ENCODE measurements at places on chromosomes 4 and X.

GRCh38 chrX:121216641-121217374 is 169.4 kb downstream of the GLUD2 start:
- no peak for DNase-seq

DNA sequence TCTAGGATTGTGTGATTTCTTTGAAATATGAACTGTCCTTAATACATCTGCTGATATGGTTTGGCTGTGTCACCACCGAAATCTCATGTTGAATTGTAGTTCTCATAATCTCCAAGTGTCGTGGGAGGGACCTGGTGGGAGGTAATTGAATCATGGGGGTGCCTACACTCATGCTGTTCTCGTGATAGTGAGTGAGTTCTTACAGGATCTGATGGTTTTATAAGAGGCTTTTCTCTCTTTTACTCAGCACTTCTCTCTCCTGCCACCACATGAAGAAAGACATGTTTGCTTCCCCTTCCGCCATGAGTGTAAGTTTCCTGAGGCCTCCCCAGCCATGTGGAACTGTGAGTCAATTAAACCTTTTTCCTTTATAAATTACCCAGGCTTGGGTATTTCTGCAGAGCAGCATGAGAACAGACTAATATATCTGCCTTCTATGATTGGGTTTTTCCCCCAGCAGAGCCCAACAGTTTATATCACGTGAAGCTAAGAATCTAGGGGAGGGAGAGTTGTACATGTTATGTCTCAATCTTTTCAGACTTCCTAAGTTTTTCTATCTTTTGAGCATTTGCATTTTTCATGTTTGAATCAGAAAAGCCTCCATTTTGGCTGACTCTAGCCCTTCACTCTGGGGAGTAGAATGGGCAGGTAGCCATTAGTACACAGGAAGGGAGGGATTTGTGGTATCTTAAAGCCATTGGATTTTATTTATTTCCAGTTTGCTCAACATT is 58.9 kb downstream of the PLAC1 start:
- DNase-seq, result no peak

GRCh38 chr4:140046016-140046415 is 108.0 kb downstream of the MAML3 start:
- DNase-seq, result no peak

- no peak for DNase-seq
Measured at GRCh38 chrX:65862638-65863037, 177.2 kb downstream of the VSIG4 start.

All from C1 segment of cervical spinal cord (tissue), 14 donors.